ENCODE measurements at places on chromosomes 7 and 10.

DNA sequence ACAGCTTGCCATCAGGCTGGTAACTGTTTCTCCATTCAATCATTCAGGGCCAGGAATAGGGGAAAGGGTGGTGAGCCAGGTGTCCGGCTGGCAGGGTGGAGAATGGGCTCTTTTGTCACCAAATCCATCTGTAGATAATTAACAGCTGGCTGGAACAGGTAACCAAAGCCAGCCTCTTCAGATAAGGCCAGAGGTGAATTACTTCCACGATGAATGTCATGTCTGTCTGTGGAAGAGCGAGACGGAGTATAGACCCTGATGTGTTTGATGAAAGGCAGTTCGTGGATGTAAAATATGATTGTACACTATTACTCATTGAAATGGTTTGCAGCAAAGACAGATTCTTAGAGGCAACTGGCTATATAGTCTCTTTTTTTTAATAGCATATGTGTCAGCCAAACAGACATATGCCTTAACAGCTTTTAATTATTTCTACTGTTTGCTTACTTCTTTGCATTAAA, 149.8 kb downstream of the KLF6 start:
- H3K27ac ChIP-seq: peak overlapping the region; percentile 80
- no peaks in the 10 kb centered on the region for H3K36me3 ChIP-seq
- H3K4me1 ChIP-seq: no peaks in the 10 kb centered on the region
- no peak for DNase-seq
- no peak overlapping the region for H3K4me3 ChIP-seq
- H3K27me3 ChIP-seq: no peaks in the 10 kb centered on the region

DNA sequence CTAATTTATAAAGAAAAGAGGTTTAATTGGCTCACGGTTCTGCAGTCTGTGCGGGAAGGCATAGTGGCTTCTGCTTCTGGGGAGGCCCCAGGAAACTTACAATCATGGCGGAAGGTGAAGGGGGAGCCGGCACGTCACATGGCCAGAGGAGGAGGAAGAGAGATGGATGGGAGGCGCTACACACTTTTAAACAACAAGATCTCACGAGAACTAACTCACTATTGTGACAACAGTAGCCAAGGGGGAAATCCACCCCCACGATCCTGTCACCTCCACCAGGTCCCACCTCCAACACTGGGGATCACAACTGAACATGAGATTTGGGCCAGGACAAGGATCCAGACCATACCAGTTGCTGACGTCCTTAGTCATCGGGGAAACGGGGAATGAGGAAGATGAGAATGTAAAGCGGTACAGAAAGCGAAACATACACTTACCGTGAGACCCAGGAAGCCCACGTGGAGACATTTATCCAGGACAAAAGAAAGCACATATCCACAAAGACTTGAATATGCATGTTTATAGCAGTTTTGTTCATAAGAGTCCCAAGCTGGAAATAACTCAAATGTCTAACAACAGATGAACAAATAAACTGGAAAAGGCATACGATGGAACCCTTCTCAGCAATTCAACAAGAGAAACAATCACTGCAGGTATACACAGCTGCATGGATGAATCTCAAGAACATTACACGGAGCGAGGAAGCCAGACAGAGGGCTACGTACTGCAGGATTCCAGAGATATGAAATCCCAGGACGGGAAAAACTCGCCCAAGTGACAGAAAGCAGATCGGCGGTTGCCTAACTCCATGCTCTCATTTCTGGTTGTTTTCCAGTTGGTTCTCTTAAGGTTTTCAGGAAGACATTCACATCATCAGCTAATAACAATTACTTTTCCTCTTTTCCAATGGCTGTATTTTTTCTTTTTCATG, 26.2 kb upstream of the INPP5A start:
- H3K4me1 ChIP-seq: peaks cover 10% of the 10 kb centered on the region
- no peaks in the 10 kb centered on the region for H3K36me3 ChIP-seq
- H3K27ac ChIP-seq: no peak overlapping the region
- H3K4me3 ChIP-seq: no peak overlapping the region
- DNase-seq: no peak

DNA sequence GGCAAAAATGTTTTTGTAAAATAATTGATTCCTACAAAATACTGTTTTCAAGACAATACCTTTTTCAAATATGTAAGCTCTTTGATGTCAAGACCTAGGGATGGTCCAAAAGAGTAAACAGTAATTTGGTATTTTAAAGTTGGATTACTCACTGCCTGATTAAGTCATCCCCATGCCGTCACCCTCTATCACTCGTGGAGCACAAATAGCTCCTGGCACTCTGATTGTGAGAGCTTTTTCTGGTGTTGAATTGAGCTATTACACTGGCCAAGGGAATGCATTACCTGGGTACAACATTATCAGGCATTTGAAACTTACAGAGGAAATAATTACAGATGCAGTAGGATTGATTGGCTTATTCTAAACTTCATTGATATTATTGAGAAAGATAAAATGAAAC, 231.9 kb upstream of the GRM3 start:
- H3K4me3 ChIP-seq: no peak overlapping the region
- H3K27ac ChIP-seq: no peak overlapping the region
- DNase-seq: no peak
- H3K4me1 ChIP-seq: no peaks in the 10 kb centered on the region
- no peaks in the 10 kb centered on the region for H3K36me3 ChIP-seq
- H3K27me3 ChIP-seq: no peaks in the 10 kb centered on the region

DNA sequence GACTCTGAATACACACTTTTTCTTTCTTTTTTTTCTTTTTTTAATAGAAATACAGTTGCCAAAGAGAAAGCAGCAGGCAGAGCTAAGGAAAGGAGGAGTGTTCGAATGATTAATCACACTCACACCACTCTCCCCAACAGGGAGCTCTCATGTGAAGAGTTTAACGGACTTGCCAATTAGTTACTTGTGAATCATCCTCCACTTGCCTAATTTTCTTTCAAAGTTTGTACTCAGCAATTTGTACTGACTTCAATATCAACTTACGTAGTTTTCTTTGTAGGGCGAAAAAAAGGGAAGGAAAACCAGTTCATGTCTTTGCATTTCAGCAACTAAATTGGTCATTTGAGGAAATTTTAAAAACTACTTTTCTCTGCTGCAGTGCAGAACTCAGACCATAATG, 109.2 kb downstream of the PIP4K2A start:
- peak overlapping the region; percentile 49 for H3K27ac ChIP-seq
- peaks cover 11% of the 10 kb centered on the region for H3K4me1 ChIP-seq
- H3K36me3 ChIP-seq: no peaks in the 10 kb centered on the region
- no peak overlapping the region for H3K4me3 ChIP-seq
- no peak for DNase-seq

- no peak overlapping the region for H3K4me3 ChIP-seq
- no peaks in the 10 kb centered on the region for H3K36me3 ChIP-seq
- no peaks in the 10 kb centered on the region for H3K4me1 ChIP-seq
- DNase-seq: no peak
Observed at GRCh38 chr7:81789406-81790119, 19.7 kb upstream of the HGF start.

DNA sequence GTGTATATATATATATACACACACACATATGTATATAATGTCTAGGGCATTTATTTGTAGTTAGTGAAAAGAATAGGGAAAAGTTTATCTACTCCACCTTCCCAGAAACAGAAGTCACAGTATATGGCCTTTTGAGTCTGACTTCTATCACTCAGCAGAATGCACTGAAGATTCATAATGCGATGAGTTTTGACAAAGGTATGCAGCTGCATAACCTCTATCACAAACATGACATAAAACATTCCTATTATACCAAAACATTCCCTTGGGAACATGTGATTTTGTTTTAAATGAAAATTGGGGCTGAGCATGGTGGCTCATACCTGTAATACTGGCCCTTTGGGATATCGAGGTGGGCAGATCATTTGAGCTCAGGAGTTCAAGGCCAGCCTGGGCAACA, 137.3 kb upstream of the EEPD1 start:
- no peaks in the 10 kb centered on the region for H3K4me1 ChIP-seq
- H3K27ac ChIP-seq: no peak overlapping the region
- no peaks in the 10 kb centered on the region for H3K36me3 ChIP-seq
- H3K27me3 ChIP-seq: no peaks in the 10 kb centered on the region
- H3K4me3 ChIP-seq: no peak overlapping the region

- no peaks in the 10 kb centered on the region for H3K36me3 ChIP-seq
- no peak for DNase-seq
- no peak overlapping the region for H3K4me3 ChIP-seq
- no peak overlapping the region for H3K27ac ChIP-seq
- no peaks in the 10 kb centered on the region for H3K27me3 ChIP-seq
- H3K4me1 ChIP-seq: no peaks in the 10 kb centered on the region
Observed at GRCh38 chr10:47116445-47116844, 183.6 kb upstream of the GDF10 start.

- no peaks in the 10 kb centered on the region for H3K27me3 ChIP-seq
- no peak overlapping the region for H3K27ac ChIP-seq
- no peak for DNase-seq
- peaks cover 17% of the 10 kb centered on the region for H3K4me1 ChIP-seq
- no peaks in the 10 kb centered on the region for H3K36me3 ChIP-seq
Observed at GRCh38 chr7:90728568-90728967, 132.4 kb downstream of the CDK14 start.

- H3K27ac ChIP-seq: no peak overlapping the region
- no peak for DNase-seq
- H3K27me3 ChIP-seq: no peaks in the 10 kb centered on the region
- no peaks in the 10 kb centered on the region for H3K36me3 ChIP-seq
- H3K4me1 ChIP-seq: no peaks in the 10 kb centered on the region
Observed at GRCh38 chr10:65320236-65321026, 1605.4 kb upstream of the LRRTM3 start.

- no peak overlapping the region for H3K4me3 ChIP-seq
- no peak overlapping the region for H3K27ac ChIP-seq
- H3K4me1 ChIP-seq: no peaks in the 10 kb centered on the region
- H3K36me3 ChIP-seq: peaks cover 13% of the 10 kb centered on the region
Observed at GRCh38 chr10:45548068-45548467, 124.5 kb downstream of the ZFAND4 start.
